ENCODE measurements at places on chromosomes 2 and 18. TPM values are rescaled to one million over a fixed set of nuclear protein-coding genes. Genes with fewer than 3 reads are reported as not detected.

DNA sequence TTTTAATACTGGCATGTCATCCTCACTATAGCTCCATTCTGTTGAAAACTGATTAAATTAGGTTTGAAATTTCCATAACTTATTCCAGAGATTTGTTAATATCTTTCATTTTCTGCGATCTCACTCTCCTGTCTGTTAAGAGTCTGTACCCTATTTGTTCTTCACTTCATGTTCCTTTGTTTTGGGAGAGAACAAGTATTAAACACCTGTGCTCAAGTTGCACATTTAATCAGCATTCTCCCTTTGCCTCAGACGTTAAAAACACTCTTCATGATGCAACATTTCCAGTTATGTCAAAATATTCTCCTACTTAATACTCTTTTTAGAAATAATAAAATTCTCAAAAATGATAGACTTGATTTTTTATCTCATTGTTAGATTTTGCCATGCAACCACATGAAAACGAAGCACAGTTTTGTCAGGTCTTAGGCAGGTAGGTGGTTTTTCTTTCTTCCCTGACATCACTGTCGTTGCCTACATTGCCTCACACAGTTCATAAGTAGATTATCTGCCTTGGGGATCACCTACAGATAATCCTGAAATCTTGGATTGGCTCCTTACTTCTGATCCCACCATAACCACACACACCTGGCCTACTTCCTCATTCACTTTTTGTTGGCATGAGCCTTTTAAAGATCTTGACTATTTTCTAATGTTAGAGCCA lies 109.9 kb downstream of the GAREM1 start:
- H3K36me3 ChIP-seq: no peaks in the 10 kb centered on the region
- DNase-seq: no peak
- no peaks in the 10 kb centered on the region for H3K4me1 ChIP-seq
- no peak overlapping the region for H3K27ac ChIP-seq
- peaks cover 6% of the 10 kb centered on the region for H3K27me3 ChIP-seq

DNA sequence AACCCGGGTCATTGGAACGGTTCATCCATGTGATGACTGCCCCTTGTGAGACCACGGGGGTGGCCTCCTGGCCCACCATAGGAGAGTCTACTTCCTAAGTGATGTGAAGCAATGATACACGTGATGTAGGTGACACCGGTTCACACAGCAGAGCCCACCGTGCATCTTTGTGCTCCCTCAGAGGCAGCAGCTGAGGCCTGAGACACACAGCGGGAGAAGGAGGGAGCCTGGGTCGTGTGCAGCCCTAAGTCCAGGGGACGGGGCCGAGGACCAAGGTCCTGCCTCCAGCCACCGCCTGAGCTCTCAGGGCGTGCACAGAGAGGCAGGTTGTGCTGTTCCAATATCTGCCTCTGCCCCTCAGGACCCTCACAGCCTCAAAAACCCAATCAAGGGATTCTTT lies 377.2 kb upstream of the SALL3 start:
- no peaks in the 10 kb centered on the region for H3K27me3 ChIP-seq
- H3K36me3 ChIP-seq: peaks cover 2% of the 10 kb centered on the region
- no peak overlapping the region for H3K4me3 ChIP-seq
- no peaks in the 10 kb centered on the region for H3K4me1 ChIP-seq
- no peak for DNase-seq

DNA sequence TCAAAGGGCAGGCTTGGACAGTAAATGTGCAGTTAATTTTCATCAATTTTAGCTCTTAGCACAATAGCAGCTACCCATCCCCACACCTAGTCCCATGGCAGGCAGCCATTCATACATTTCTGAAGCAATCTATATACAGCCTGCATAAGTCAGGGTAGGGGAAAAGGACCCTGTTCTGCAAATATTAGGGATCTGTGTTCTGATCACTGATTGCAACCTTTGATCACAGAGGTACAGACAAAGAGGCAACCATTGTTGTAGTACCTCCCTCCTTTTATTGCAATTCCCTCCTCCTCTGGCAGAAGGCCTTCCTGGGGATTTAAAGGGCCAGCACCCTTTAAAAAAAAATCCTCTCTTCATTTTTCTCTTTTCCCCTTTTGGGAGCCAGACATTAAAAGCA lies 58.3 kb downstream of the KANSL1L start:
- no peaks in the 10 kb centered on the region for H3K4me1 ChIP-seq
- H3K36me3 ChIP-seq: peaks cover 12% of the 10 kb centered on the region
- no peak overlapping the region for H3K27ac ChIP-seq
- no peak for DNase-seq

GRCh38 chr2:207921606-207922005 lies 103.7 kb downstream of the PLEKHM3 start:
- peaks cover 3% of the 10 kb centered on the region for H3K36me3 ChIP-seq
- H3K4me1 ChIP-seq: peaks cover 4% of the 10 kb centered on the region
- DNase-seq: no peak
- H3K27ac ChIP-seq: no peak overlapping the region
- H3K4me3 ChIP-seq: no peak overlapping the region

GRCh38 chr2:48454504-48454903 lies 75.5 kb upstream of the STON1 start:
- no peaks in the 10 kb centered on the region for H3K27me3 ChIP-seq
- H3K4me3 ChIP-seq: no peak overlapping the region
- H3K4me1 ChIP-seq: peaks cover 25% of the 10 kb centered on the region
- DNase-seq: no peak

DNA sequence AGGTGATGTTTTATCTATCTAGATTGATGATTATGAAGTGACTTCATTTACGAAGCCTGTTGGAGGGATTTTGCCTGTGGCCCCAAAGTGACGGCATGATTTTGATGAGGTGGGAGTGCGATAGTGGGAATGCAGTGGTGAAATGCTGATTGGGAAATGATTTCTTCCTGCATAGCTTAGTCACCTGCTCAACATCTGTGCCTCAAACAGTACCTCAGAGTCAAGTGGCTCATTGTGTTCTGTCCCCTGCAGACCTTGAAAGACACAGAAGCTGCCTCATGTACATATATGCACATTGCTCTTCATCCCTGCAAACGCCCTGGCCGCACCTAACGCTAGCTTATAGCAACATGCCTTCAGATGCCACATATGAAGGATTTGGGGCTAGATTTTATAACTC lies 201.2 kb downstream of the TPGS2 start:
- DNase-seq: no peak
- H3K4me3 ChIP-seq: no peak overlapping the region
- no peaks in the 10 kb centered on the region for H3K4me1 ChIP-seq
- H3K27ac ChIP-seq: no peak overlapping the region
- H3K36me3 ChIP-seq: no peaks in the 10 kb centered on the region

- H3K27ac ChIP-seq: peak overlapping the region; percentile 90
- H3K27me3 ChIP-seq: no peaks in the 10 kb centered on the region
- peak; percentile 45 for DNase-seq
- H3K4me3 ChIP-seq: peak overlapping the region; percentile 92
- peaks cover 23% of the 10 kb centered on the region for H3K36me3 ChIP-seq
- peaks cover 33% of the 10 kb centered on the region for H3K4me1 ChIP-seq
Observed at GRCh38 chr2:85578243-85579180, 1.1 kb downstream of the VAMP8 start.

- peaks cover 2% of the 10 kb centered on the region for H3K27me3 ChIP-seq
- no peak overlapping the region for H3K4me3 ChIP-seq
- no peak overlapping the region for H3K27ac ChIP-seq
Observed at GRCh38 chr2:237199577-237199976, 113.9 kb downstream of the COPS8 start.

GRCh38 chr2:179461420-179461819 lies 196.8 kb upstream of the SESTD1 start:
- H3K4me1 ChIP-seq: no peaks in the 10 kb centered on the region
- H3K27ac ChIP-seq: no peak overlapping the region
- no peaks in the 10 kb centered on the region for H3K27me3 ChIP-seq
- DNase-seq: no peak

- no peak overlapping the region for H3K27ac ChIP-seq
- H3K4me1 ChIP-seq: peaks cover 6% of the 10 kb centered on the region
- no peak for DNase-seq
- H3K4me3 ChIP-seq: no peak overlapping the region
- H3K27me3 ChIP-seq: no peaks in the 10 kb centered on the region
Observed at GRCh38 chr2:33421820-33422219, 54.6 kb upstream of the RASGRP3 start.

- H3K4me3 ChIP-seq: no peak overlapping the region
- no peaks in the 10 kb centered on the region for H3K27me3 ChIP-seq
Observed at GRCh38 chr2:68464651-68465050, 2.4 kb downstream of the FBXO48 start.

GRCh38 chr18:45334191-45334590 lies 281.1 kb upstream of the SLC14A2 start:
- H3K4me1 ChIP-seq: no peaks in the 10 kb centered on the region
- H3K27ac ChIP-seq: no peak overlapping the region
- H3K36me3 ChIP-seq: no peaks in the 10 kb centered on the region
- peaks cover 5% of the 10 kb centered on the region for H3K27me3 ChIP-seq
- H3K4me3 ChIP-seq: no peak overlapping the region
- no peak for DNase-seq

DNA sequence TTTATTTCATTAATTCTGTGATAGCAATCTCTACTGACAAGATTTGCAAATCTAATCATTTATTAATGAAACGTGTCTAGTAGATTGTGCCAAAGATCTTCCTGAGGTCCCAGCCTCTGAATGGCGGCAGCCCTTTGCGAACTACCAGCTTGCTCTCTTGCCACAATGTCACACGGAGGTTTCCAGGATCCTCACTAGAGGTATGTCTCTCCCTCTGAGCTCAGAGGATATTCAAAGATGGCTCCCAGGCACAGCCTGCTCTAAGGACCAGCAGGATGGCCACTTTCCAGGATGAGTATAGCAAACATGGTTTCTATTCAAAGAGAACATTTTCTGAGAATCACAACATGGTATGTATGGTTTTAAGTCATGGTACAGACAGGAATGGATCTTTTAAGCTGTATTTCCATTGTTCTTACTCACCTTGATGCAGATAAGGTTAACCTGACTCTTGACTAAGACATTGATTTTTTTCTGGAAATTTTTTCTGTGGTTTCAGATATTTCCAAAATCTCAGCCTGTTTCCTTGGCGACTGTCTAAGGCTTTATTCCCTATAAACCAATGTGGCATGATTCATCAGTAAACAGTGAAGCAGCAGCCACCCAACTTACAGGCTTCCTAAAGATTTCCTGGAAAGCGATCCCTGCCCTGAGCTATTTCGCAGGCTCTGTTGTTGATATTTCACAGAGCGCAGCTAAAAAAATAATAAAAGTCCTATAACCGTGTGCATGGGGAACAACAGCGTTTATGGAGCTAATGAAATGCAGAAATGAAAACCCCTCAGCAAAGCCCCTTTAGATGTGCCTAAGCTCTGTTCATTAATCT lies 54.1 kb upstream of the KLF7 start:
- no peak overlapping the region for H3K4me3 ChIP-seq
- peaks cover 10% of the 10 kb centered on the region for H3K4me1 ChIP-seq
- H3K27ac ChIP-seq: no peak overlapping the region
- peaks cover 9% of the 10 kb centered on the region for H3K27me3 ChIP-seq
- no peak for DNase-seq
- no peaks in the 10 kb centered on the region for H3K36me3 ChIP-seq

DNA sequence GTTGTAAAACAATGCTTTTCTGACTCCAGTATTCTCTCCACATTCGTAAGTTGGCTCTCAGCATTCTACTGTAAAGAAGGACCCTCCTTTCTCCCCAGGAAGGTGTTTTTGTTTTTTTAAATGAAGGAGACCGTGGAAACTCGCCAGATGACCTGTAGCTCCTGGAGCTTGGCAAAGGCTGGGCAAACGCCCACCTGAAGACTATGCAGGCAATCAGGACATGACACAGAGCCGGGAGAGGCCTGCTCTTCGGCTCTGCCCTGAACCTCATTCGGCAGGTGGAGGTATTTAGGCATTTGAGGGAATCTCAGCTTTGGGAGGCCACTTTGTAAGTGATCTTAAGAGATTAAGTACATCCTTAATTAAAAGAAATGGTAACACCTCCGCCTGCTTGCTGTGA lies 17.4 kb downstream of the CASP10 start:
- no peaks in the 10 kb centered on the region for H3K27me3 ChIP-seq
- H3K36me3 ChIP-seq: peaks cover 38% of the 10 kb centered on the region
- peaks cover 22% of the 10 kb centered on the region for H3K4me1 ChIP-seq
- peak overlapping the region; percentile 23 for H3K27ac ChIP-seq
- H3K4me3 ChIP-seq: no peak overlapping the region

IL36RN gene
- not detected for total RNA-seq

FAM110C gene
- total RNA-seq: 0.69 TPM

BOLL gene
- not detected for total RNA-seq

MEIS1 gene
- not detected for total RNA-seq

DHRS9 gene
- 0.36 TPM for total RNA-seq

VWA3B gene
- total RNA-seq: not detected

TUBA4B gene
- not detected for total RNA-seq

PSTPIP2 gene
- total RNA-seq: 12.9 TPM

Measured in activated naive CD8-positive, alpha-beta T cell treated with anti-CD3 and anti-CD28 coated beads, Interleukin-2, amount 10 ng/mL, durations not matched to agents 7 days and 5 days (primary cell).